HFFc6 (cell line): ENCODE measurements at places on chromosomes 12 and 14. TPM values are rescaled to one million over a fixed set of nuclear protein-coding genes. Genes with fewer than 3 reads are reported as not detected.

- no peak for DNase-seq
Observed at GRCh38 chr12:13197526-13198143, 1.1 kb downstream of the EMP1 start.

DNA sequence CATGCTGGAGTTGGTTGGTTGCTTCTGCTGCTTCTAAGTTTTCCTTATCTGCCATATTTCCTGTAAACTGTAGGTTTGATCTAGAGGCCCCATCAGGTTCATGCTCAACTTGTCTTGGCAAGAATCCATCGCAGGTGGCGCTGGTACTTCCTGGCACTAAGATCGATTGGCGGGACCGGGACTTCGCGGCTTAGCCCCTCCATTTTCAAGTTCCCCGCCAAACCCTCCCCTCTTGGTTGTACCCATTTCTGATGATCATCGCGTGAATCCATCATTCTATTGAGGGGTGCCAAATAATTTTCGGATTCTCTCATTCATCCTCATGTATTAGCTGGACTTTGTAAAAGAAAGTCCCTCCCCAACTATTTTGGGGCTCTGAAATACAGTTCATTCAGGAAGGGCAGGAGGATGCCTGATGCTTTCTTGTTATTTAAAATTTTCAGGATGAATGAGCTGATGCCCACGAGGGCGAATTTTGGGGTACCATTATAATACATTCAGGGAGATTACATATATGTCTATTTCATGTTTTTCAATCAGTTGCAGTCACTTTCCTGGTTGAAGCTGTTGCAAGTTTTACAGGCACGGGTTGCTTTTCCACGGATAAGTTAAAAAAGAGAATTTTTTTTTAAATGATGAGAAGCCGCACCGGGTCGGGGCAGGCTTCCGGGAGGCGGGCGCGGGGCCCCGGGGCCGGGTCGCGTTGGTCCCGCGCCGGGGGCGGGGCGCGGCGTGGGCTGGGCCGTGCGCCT lies 395 bp upstream of the BRI3BP start:
- DNase-seq, result no peak

GRCh38 chr12:115255962-115256361 lies 572.0 kb upstream of the TBX3 start:
- DNase-seq, result no peak

GRCh38 chr14:95577870-95578269 lies 43.0 kb downstream of the GLRX5 start:
- DNase-seq, result no peak

- no peak for DNase-seq
Observed at GRCh38 chr12:52926596-52927234, 21.8 kb upstream of the KRT8 start.

- DNase-seq, result no peak
Observed at GRCh38 chr12:104520242-104520900, 63.6 kb downstream of the CHST11 start.

The OR4E1 gene
- total RNA-seq, result not detected in 3 replicates

The HHIPL1 gene
- 1.2 and 2.5 TPM in 2 replicates for total RNA-seq

DNA sequence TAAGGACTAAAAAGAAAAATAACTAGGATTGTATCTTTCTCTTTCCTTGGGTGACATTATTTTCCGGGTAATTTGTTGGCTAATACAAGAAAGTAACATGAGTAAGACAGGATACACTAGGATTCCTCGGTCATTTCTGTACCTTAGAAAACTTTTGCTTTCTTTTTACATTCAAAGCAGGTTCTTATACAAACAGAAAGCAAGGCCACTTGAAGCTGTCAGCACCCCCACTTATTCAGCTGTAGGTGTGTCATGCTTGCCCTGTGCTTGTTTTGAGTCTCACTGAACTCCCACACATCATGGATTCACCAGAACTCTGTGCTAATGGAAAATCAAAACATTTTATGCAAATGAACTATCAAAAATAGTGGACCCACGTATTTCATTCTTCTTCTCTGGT lies 266.8 kb upstream of the CLEC14A start:
- DNase-seq, result no peak

- no peak for DNase-seq
Observed at GRCh38 chr14:34994668-34995067, 11.9 kb downstream of the SRP54 start.

GRCh38 chr12:48803675-48804074 lies 14.6 kb upstream of the CACNB3 start:
- no peak for DNase-seq

The MGAT4C gene
- total RNA-seq, result not detected in 2 replicates

The RNASE12 gene
- total RNA-seq, result not detected in 2 replicates

The CIROP gene
- total RNA-seq, result not detected in 2 replicates

GRCh38 chr14:27845241-27845850 lies 921.2 kb upstream of the FOXG1 start:
- DNase-seq, result no peak

DNA sequence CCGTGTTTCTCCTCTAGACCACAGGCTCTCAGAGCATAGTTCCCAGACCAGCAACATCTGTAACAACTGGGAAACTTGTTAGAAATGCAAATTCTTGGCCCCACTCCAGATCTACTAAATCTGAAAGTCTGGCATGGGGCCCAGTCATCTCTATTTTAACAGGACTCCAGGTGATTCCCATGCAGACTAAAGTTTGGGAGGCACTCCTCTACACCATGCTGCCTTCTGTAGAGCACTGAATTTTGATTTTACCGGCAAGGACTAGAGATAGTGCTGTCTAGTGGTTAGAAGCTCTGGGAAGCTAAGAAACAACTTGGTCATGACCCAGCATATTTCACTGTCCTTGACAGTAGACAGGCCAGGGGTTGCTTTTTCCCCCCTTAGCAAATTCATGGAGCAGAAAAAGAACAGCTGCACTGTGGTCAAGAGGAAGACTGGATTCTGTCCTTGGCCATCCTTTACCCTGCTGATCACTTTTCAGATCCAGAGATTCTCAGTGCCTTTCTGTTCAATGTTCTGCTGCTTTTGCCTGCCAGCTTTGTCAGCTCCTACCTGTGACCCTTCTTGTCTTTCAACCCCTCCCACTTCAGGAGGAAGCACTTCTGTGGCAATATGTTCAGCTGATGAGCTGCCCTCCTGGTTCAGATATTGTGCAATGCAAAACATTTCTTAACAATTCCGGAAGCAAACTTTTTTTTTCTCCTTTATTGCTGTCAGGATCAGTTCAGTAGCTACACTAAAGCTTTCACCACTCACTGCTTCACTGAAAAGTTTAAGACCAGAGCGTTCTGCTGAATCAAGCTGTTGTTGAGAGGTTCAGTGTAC lies 133.8 kb upstream of the NUDT4 start:
- DNase-seq, result peak; percentile 50

- DNase-seq, result no peak
Observed at GRCh38 chr14:91396959-91397815, 20.4 kb downstream of the CCDC88C start.

DNA sequence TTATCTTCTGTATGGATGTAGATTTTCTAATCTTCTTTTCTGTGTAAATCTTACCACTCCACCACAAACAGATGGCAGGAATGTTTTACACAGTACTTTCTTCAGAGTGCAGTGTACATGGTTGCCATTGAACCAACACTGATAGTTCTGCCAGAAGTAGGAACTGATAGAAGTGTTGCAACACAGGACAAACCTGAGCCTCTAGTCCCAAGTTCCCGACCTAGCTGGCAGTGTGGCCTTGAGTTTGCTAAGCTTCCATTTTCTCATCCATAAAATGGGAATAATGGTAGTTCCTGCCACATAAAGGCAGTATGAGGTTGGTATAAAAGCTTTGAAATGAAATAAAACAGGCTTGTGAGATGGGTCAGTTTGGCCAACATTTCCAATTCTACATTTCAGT lies 50.8 kb upstream of the SAV1 start:
- DNase-seq, result no peak

GRCh38 chr12:26119391-26119989 lies 5.3 kb downstream of the BHLHE41 start:
- DNase-seq, result peak; percentile 62

- no peak for DNase-seq
Observed at GRCh38 chr12:106581543-106582248, 1.1 kb upstream of the RFX4 start.

The CBX5 gene
- 81.6 to 127 TPM (median 103 TPM) in 3 replicates for total RNA-seq

- no peak for DNase-seq
Observed at GRCh38 chr12:48110691-48111311, 4.9 kb upstream of the SENP1 start.

- peak; percentile 3 for DNase-seq
Observed at GRCh38 chr14:81406863-81407262, 6.7 kb upstream of the STON2 start.

- DNase-seq, result no peak
Observed at GRCh38 chr12:71011261-71011660, 90.7 kb upstream of the PTPRR start.

The LYZ gene
- not detected in 3 replicates for total RNA-seq

- no peak for DNase-seq
Observed at GRCh38 chr12:90543841-90544240, 411.1 kb downstream of the CCER1 start.
